PC-9 (cell line): ENCODE measurements at places on chromosomes 3 and 15. TPM values are rescaled to one million over a fixed set of nuclear protein-coding genes. Genes with fewer than 3 reads are reported as not detected.

DNA sequence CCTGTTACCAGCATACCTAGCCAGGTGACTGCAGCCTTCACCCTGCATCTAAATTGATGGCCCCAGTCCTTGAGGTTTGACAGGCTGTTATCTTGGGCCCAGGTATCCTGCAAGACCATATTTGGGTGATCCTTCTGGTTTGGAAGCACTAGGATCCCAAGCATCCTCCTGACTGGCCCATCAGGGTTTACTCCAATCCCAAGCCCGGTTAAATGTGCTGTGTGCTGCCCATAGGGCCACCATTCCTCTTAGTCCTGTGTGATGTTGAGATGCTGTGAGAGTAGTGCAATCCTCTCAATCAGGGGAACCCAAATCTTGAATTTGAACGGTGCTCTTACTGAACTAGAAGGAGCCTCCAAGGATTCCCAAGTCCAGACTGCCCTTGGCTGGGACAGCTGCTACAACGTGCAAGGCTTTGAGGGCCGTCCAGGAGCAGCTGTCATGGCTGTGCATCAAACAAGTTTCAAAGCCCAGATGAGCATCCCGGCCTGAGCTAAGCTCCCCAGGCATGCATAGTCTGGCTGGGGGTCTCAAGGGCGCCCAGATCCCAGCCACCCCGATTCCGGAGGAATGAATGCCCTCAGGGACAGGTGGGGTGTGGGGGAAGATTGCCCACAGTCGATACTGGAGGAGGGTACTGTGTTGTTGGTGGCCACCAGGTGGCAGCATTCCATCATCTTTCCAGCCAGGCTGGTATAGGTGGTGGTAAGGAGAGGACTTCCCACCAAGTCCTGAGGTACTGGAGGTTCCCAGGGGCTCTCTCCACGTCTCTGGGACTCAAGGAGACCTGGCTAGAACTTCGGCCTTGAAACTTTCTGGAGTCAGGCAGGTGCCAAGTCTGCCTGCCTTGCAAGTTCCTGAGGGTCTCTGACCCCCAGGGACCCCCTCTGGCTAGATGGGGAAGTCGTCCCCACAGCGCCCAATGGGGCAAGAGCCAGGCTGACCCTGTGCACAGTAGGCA is 32.6 kb downstream of the RBM5 start:
- DNase-seq: peak; percentile 76

DNA sequence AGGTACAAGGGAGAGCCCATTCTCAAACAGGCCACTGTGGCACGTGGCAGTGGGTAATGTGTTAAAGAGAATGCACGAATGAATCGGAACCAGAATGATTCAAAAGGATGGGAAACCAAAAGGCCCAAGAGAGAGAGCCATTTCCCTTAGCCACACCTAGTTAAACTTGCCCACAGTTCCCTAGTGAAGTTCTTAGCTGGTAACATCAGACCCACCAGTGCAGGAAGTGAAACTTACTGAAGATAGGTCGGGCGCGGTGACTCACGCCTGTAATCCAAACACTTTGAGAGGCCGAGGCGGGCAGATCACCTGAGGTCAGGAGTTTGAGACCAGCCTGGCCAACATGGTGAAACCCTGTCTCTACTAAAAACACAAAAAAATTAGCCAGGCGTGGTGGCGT is 97.1 kb downstream of the MEX3B start:
- DNase-seq: no peak

DNA sequence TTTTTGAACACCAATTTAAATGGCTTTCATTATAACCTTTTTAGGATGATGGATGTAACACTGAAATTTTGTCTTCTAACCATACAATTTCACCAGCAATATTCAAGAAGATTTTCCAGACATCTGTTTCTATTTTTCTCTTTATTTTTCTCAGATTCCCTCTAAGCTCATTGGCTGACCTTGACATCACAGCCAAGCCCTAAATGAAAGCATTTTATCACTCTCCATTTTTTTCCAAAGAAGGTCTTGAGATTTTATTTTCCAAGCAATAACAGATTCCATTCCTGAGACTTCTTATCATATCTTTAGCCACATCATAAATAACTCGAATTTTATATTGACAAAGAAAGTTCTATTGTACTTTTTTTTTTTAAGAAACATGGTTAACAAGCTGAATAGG is 392.6 kb upstream of the THBS1 start:
- no peak for DNase-seq

- DNase-seq: no peak
These were observed 234.6 kb downstream of the RBMS3 start for GRCh38 chr3:29515451-29515850.

GRCh38 chr15:41876689-41877088 is 17.2 kb downstream of the SPTBN5 start:
- DNase-seq: no peak

- no peak for DNase-seq
These were observed 1.1 kb upstream of the WWTR1 start for GRCh38 chr3:149658744-149659497.

ZNF662 gene
- total RNA-seq: 7.5 and 9.2 TPM in 2 replicates
